ENCODE measurements at places on chromosomes 7 and 10.

- H3K27me3 ChIP-seq: no peaks in the 10 kb centered on the region
- H3K4me3 ChIP-seq: no peak overlapping the region
- H3K4me1 ChIP-seq: no peaks in the 10 kb centered on the region
- H3K36me3 ChIP-seq: no peaks in the 10 kb centered on the region
- no peak for DNase-seq
Observed at GRCh38 chr7:68020102-68020501, 1023.5 kb downstream of the TYW1 start.

DNA sequence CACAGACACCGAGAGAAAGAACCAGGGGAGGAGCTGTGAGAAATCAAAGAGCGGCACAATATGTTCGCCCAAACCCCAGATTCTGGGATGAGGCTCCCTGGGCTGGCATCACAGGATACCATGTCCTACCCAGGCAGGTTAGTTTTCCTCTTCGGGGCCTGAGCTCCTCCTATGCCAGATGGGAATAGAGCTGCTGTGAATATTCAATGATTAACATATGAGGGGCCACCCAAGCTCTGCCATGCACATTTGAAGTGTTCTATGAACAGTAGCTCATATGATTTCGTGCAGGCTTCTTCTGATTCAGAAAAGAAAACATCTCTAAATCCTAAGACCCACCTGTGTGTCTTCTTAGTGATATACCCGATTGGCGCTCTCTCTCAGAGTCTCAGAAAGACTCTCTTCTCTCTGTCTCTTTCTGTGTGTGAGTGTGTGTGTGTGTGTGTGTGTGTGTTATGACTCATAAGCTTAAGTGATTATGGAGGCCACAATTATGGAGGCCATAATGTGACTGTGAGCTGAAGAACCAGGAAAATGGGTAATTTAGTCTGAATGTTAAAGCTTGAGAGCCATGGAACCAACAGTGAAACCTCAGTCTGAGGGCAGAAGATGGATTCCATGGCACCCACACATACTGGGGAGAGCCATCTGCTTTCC is 220.5 kb downstream of the KLF6 start:
- H3K36me3 ChIP-seq: no peaks in the 10 kb centered on the region
- no peaks in the 10 kb centered on the region for H3K27me3 ChIP-seq
- H3K4me1 ChIP-seq: no peaks in the 10 kb centered on the region
- DNase-seq: no peak

- DNase-seq: no peak
- peak overlapping the region; percentile 23 for H3K27ac ChIP-seq
- H3K4me1 ChIP-seq: peaks cover 27% of the 10 kb centered on the region
- H3K27me3 ChIP-seq: no peaks in the 10 kb centered on the region
Observed at GRCh38 chr7:17275749-17276671, 22.4 kb upstream of the AHR start.

DNA sequence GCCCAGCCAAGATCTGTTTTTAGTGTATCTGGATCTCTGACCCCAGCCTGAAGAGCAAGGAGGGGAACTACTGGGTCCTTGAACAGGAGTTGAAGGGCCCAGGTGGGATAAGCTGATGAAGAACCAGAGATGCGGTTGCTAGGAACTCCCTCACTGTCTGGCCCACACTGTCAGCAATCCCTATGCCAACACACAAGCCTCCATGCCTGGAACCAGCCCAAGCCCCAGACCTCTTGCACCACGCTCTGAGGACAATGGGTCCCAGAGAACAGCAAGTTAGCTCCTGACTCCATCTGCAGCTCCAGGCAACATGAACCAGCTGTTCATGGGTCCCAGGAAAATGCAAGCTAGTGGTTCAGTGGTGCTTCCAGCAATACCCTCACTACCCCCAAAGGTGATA is 2.4 kb downstream of the NAT16 start:
- H3K4me3 ChIP-seq: no peak overlapping the region
- H3K4me1 ChIP-seq: peaks cover 27% of the 10 kb centered on the region
- H3K27me3 ChIP-seq: peaks cover 57% of the 10 kb centered on the region
- no peaks in the 10 kb centered on the region for H3K36me3 ChIP-seq

- H3K27me3 ChIP-seq: no peaks in the 10 kb centered on the region
- no peak for DNase-seq
- H3K4me1 ChIP-seq: no peaks in the 10 kb centered on the region
- no peak overlapping the region for H3K27ac ChIP-seq
Observed at GRCh38 chr10:8289186-8289924, 234.9 kb downstream of the GATA3 start.

GRCh38 chr7:96949766-96950165 is 55.6 kb upstream of the DLX6 start:
- no peaks in the 10 kb centered on the region for H3K36me3 ChIP-seq
- no peaks in the 10 kb centered on the region for H3K4me1 ChIP-seq
- no peaks in the 10 kb centered on the region for H3K27me3 ChIP-seq

GRCh38 chr7:155997431-155998327 is 185.4 kb upstream of the SHH start:
- no peaks in the 10 kb centered on the region for H3K36me3 ChIP-seq
- no peak for DNase-seq
- no peaks in the 10 kb centered on the region for H3K4me1 ChIP-seq
- H3K4me3 ChIP-seq: no peak overlapping the region

- H3K27me3 ChIP-seq: no peaks in the 10 kb centered on the region
- H3K27ac ChIP-seq: peak overlapping the region; percentile 48
- H3K4me1 ChIP-seq: peaks cover 37% of the 10 kb centered on the region
- no peaks in the 10 kb centered on the region for H3K36me3 ChIP-seq
- no peak overlapping the region for H3K4me3 ChIP-seq
- no peak for DNase-seq
Observed at GRCh38 chr10:86693275-86693674, 25.0 kb downstream of the LDB3 start.

- H3K36me3 ChIP-seq: peaks cover 8% of the 10 kb centered on the region
- H3K27me3 ChIP-seq: no peaks in the 10 kb centered on the region
- peaks cover 16% of the 10 kb centered on the region for H3K4me1 ChIP-seq
Observed at GRCh38 chr7:75880242-75880641, 1.4 kb downstream of the RHBDD2 start.

DNA sequence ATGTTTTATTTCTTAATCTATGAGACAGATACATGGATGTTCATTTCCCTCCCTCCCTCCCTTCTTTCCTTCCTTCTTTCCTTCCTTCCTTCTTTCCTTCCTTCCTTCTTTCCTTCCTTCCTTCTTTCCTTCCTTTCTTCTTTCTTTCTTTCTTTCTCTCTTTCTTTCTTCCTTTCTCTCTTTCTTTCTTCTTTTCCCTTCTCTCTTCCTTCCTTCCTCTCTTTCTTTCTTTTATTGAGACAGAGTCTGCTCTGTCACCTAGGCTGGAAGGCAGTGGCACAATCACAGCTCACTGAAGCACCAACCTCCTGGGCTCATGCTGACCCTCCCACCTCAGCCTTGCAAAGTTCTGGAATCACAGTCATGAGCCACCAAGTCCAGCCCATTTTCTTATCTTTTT is 5.5 kb upstream of the PRRT4 start:
- peaks cover 3% of the 10 kb centered on the region for H3K4me1 ChIP-seq
- no peak for DNase-seq
- H3K27ac ChIP-seq: no peak overlapping the region
- no peaks in the 10 kb centered on the region for H3K36me3 ChIP-seq
- H3K4me3 ChIP-seq: no peak overlapping the region

DNA sequence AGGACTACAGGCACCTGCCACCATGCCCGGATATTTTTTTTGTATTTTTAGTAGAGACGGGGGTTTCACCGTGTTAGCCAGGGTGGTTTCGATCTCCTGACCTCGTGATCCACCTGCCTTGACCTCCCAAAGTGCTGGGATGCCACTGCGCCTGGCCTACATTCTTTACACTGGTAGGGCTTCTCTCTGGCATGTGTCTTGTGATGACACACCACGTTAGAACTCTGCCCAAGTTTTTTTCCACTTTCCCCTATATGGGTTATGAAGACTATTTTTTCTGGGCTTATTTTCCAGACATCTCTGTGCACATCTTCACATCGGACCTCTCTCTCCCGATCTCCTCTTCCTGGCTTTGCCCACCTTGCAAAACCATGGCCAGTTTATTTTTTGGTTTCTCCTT is 10.7 kb downstream of the FAM200A start:
- H3K4me1 ChIP-seq: no peaks in the 10 kb centered on the region
- no peak overlapping the region for H3K27ac ChIP-seq
- DNase-seq: no peak
- H3K4me3 ChIP-seq: no peak overlapping the region
